ENCODE measurements at places on chromosomes 11 and 22. TPM values are rescaled to one million over a fixed set of nuclear protein-coding genes. Genes with fewer than 3 reads are reported as not detected.

GRCh38 chr11:45983471-45983845 is 61.0 kb downstream of the LARGE2 start:
- no peak for DNase-seq

DNA sequence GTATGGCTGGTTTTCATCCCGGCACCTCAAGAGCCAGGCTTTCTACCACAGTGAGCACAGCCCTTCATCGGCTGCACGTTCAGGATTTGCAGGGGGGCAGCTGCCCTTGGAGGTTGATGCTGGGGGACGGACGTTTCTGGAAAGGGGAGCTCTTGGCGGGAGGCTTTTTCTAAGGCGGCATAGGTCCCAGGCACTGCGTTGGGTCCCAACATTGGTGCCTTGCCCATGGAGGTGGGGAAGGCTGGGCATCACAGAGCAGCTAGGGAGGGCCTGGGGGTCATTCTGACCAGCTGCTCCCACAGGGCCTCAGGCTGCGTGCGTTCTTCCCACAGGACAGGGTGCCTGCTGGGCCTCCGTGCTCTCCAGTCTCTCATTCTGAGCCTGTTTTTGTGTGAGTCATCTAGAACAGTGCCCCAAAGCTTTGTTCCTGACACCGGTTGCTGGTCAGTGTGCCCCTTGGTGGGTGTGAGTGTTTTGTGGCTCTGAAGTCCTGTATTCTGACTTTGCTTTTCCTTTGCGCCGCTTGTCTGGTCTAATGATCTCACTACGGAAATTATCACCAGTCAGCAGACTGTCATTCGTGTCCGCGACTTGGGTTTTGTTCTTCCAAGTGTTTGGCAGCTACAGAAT is 275.9 kb downstream of the TBC1D22A start:
- DNase-seq, result no peak

DNA sequence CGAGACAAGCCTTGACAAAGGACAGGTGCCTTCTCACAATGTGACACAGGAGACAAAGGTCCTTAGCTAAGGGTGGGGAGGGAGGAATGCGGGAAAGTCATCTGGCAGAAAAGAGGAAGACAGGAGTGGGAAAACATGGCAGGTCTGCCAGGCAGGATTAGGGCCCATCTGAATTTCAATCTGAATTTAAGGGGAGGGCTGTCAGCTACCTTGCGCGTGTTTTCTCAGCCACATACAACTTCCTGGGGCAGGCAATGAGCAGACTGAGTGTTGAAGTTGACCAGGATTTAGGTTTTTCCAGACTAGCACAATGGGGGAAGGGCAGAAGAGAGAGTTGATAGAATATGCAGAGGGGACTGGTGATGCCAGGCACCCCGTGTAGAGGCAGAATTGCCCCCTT is 66.7 kb upstream of the LARGE1 start:
- no peak for DNase-seq

DNA sequence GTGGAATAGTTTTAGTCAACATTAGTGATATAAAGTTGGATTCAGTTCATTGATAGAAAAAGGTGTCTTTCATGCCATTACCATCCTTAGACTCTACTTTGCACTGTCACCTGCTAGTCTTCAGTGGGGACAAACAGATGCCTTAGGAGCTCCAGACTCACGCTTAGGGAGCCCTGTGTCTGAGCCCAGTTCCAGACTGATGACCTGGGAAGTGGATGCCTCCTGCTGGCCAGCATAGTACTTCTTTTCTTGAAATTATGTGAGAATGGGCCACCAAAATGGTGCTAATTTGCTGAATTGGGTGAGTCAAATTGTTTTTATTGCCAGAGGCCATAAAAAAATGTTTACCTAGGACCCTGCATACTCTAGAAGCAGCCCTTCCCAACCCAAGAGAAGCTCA is 53.9 kb downstream of the NOX4 start:
- no peak for DNase-seq

DNA sequence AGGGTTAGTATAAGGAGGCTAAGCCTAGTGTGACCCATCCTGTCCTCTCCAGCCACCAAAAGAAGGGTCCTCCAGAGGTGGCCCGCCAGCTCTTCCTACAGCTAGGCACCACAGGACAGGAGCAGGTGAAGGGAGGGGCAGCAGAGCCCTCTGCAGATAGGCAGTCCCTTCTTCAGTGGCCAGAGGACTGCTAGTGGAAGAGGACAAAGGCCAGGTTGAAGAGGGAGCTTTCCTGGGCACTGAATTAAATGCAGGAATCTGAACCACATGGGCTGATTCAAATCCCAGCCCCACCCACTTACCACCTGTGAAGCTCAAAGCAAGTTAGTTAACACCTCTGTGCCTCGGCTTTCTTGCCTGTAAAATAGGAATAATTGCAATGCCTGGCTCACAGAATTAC is 409.5 kb downstream of the NXPE2 start:
- no peak for DNase-seq

DNA sequence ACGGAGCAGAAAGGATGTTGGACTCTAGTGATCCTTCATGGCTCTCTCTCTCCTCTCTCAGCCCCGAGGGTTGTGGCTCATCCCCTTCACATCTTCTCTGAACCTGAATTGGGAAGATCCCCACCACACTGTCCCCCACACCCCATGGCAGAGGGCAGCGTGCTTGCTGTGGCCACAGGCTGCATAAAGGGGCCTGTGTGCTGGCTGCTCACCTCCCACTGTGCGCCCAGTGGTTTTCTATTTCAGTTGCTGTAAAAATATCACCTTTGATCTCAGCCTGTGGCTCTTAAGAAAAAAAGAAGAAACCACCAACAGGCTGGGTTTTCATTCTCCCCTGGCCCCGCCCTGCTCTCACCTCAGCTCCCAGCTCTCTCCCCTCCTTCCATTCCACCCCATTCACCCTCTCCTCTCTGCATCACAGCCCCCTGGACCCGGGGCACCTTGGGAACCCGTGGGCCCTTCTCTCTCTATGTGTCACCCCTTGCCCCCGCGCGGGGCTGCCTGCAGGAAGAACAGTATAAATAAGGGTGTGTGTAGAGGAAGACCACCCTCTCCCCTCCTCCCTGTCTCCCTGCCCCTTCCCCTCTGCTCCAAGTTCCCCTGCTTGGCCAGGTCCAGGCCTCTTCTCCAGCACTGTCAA is 25.8 kb upstream of the WNT11 start:
- no peak for DNase-seq

- no peak for DNase-seq
Measured at GRCh38 chr11:117820071-117820470, 4.5 kb downstream of the FXYD2 start.

GRCh38 chr11:69822676-69823494 is 3.7 kb upstream of the FGF3 start:
- no peak for DNase-seq

DNA sequence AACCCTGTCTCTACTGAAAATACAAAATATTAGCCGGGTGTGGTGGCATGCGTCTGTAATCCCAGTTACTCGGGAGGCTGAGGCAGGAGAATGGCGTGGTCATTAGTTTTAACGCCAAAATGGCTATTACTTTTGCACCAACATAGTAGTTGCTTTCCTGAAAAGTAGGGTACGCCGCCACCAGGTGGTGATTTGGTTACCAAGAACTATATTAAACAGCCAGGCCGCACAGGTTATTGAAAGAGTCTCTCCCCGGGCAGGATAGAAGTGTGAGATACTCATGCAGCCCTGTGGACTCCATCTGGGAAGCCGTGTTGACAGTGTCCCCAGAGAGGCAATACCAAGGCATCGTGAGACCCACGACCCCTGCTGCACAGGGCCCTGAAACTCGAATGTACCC is 24.6 kb upstream of the LRRC32 start:
- no peak for DNase-seq

GRCh38 chr22:38524429-38524828 is 18.3 kb upstream of the DDX17 start:
- DNase-seq, result no peak

DNA sequence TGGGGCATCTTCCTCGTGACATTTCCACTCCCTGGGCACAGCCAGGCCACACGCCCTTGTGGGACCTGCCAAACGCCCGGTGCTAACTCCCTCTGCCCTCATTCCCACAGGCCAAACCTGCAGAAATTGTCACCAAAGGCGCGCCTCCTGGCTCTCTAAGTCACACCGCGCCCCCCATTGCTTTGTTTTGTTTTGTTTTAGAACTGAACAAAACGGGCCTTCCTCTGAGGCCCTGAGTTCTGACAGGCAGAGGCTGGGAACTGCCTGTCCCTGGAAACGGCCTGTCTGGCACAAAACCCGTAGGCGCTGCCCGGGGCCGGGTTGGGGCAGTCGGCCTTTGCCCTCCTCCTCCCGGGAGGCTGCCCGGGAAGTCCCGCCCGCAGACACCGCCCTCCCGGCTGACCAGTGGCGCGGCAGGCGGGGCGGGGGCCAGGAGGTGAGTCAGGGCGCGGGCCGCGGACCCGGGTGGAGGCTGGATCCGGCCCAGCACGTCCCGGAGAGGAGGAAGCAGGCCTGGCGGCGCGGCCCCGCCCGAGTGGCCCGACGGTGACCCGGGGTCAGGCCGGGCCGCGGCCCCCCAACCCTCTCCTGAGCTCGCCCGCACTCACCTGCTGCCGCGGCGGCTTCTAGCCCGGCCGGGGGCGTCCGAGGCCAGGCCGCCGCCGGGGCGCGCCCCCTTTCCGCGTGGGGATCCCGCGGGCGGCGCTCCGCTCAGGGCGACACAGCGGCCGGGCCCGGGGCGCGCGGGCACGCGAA is 465 bp downstream of the SUN2 start:
- DNase-seq, result peak; percentile 98

- no peak for DNase-seq
Measured at GRCh38 chr11:69080257-69080995, 31.7 kb downstream of the TPCN2 start.

DNA sequence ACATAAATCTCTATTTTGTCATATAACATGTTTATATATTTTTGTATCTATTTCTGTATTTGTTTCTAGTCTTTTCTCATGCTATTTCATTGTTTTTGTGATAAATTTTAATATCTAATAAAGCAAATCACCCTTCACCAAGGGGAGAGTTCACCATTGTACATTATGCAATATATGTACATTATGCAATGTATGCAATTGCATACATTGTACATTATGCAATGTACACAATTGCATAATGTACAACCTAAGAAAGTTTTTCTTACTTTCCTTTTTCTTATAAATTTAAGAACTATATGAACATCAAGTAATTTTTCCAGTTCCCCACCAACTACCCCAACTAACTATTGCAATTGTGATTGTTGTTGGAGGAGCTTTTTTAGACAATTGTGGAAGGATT is 44.1 kb upstream of the GLYATL2 start:
- DNase-seq, result no peak

DNA sequence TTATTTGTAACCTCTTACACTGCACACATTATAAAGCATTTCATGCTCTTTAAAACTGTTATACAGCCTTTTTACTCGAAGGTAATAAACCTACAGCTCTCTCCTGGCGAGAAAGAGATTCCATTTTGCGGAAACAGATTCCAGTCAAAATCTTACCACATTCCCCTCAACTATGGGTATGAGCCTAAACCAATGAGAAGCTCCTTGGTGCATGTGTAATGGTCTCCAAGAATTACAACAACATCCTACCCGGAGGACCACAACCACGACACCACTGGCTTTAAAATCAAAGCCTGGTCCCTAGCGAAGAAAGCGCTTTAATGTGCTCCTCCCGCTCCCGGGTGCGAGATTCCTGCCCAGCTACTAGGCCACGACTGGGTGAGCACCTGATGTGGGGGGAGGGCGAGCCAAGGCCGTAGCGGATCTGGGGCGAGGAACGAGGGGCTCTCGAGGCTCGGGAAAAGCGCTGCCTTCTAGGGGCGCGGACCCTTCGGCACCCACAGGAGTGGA is 821 bp downstream of the CELF1 start:
- DNase-seq, result no peak

GRCh38 chr11:119107538-119108145 is 498 bp downstream of the C2CD2L start:
- no peak for DNase-seq

DNA sequence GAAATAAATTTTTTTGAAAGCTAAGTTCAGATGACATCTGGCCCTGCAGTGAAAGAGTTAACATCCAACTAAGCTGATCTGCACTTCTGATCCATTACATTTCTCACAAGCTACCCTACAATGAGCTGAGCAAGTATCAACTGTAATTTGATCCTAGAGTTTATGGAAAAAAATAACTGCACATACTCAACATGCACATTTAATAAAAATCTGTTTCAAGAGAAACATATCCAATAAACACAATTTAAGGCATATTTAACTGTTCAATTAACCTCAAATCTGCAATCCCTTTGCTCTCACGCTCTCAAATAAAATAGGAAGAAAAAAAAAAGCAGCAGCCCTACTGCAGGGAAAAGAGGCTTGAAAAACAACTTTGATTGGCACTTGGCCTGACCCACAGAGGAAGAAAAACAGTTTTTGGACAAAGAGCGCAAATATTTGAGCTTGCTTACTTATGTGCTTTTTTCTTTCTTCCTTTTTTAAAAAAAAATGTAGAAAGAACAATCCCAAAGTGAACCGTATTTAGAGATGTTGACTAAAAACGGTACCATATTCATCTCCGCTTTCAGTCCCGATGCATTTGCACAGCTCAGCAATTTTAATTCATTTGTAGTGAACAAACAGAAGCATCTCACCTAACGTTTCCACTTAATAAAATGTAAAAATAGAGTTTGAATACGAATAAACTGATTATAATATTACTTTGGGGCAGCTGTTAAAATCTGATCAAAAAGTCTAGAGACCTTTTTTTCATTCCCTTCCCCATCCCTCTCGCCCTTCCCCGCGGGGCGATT is 1.6 kb downstream of the SESN3 start:
- no peak for DNase-seq

DNA sequence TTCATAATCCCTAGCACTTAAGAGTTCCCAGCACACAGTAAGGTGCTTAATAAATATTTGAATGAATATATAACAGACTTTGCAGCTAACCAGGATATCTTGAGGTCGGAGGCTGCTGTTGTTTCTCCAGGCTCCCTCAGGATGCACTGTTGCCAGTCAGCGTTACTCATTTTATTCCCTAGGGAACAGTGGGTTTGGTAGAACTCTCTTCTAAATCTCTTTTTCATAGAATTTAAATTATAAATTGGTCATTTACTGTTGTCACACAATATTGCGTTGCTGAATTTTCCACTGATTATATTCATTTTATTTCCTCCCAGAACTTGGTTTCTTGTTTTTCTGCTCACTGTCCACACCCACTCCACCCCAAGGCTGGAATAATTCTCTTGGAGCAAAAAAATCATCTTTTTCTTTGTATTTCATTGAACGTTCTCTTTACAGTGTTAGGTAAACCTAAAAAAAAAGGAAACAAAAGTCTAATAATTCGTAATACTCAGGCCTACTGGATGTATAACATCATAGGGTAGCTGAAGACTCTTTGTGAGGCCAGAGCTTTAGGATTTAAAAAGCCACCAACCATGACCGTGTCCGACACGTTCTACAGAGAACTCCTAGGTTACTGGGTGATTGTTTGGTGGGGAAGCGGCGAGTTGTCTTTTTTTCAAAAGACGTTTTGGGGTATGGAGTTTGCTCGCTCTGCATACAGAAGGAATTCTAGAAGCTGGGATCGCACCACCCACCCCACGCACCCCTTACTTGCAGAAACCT is 766 bp upstream of the CAPRIN1 start:
- DNase-seq, result no peak

GRCh38 chr22:28410050-28410816 is 269.4 kb downstream of the TTC28 start:
- DNase-seq, result no peak

Gene OR52A1
- total RNA-seq, result not detected

Gene ANKK1
- total RNA-seq, result not detected

Gene CYP2D6
- total RNA-seq, result 0.53 TPM

Gene GGTLC3
- not detected for total RNA-seq

Gene CD3G
- total RNA-seq, result not detected

Gene SLC35E4
- total RNA-seq, result 38.1 TPM

Gene TUB
- 12.9 TPM for total RNA-seq

Gene BARX2
- total RNA-seq, result not detected

Gene SUSD2
- total RNA-seq, result 51.0 TPM

Gene C11orf87
- total RNA-seq, result not detected

Gene TMPRSS5
- total RNA-seq, result not detected

Gene GRAP2
- total RNA-seq, result not detected

Gene KBTBD3
- not detected for total RNA-seq
